ENCODE measurements at places on chromosomes 11 and 22. TPM values are rescaled to one million over a fixed set of nuclear protein-coding genes. Genes with fewer than 3 reads are reported as not detected.

DNA sequence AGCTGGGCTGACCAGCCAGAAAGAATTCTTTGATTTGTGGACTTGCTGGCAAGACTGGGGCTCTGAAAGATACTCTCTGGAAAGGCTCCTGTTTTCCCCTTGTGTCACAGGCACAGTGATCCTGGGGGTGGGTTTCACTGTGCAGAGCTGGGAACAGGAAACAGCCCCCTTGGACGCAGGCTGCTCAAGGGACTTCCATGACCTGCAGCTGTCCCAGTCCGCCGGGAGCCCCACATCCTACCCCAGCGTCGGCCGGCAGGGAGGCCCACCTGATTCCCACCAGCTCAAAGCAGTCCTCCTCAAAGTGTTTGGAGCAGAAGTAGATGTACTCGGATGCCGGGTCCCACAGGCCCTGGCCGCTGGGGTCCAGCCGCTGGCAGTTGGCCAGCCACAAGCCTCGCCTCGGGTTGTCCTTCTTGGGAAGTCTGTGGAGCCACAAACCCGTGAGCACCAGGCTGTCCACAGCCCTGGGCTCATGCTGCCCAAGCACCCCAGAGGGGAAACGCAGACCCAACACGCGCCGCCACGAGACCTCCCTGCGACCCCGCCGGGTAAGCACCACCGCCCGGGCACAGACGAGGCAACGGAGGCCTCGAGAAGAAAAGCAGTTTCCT lies 824 bp downstream of the THAP7 start:
- no peaks in the 10 kb centered on the region for H3K36me3 ChIP-seq
- H3K27ac ChIP-seq = peak overlapping the region; percentile 99
- no peak for DNase-seq
- peaks cover 31% of the 10 kb centered on the region for H3K4me1 ChIP-seq
- H3K27me3 ChIP-seq = no peaks in the 10 kb centered on the region
- H3K4me3 ChIP-seq = peak overlapping the region; percentile 89

DNA sequence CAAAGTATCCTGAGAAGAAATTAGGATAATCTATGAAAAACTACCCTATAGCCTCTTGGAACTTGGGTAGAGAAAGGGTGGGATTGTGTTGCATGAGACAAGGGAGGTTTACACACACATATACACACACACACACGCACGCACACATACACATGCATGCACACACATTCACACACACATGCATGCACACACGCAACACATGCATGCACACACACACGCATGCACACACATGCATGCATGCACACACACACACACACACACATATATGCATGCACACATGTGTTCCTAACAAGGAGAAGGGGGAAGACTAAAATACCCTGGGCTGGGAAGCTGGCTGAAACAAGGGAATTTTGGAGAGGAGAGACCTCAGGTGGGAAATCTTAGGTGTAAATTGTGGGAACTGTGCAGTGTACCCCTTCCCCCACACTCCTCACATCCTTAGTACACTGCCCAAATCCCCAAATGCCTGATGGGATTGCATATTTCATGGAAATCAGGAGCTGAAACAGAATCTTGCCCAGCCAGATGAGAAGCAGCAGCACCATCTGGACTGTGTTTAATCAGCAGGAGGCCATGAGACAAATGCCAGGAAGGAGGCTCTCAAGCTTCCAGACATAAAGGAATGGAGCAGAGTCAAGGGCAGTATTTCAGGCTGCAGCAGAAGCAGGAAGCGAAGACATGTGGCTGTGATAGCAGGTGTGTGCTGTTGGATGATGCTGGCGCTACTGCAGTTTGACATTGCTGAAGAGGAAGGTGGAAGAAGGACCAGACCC lies 14.6 kb upstream of the POLD3 start:
- H3K27ac ChIP-seq = no peak overlapping the region
- DNase-seq = no peak
- no peaks in the 10 kb centered on the region for H3K27me3 ChIP-seq
- no peak overlapping the region for H3K4me3 ChIP-seq
- H3K36me3 ChIP-seq = no peaks in the 10 kb centered on the region

GRCh38 chr11:33383075-33383919 lies 126.1 kb downstream of the HIPK3 start:
- H3K4me3 ChIP-seq = no peak overlapping the region
- H3K4me1 ChIP-seq = no peaks in the 10 kb centered on the region
- H3K36me3 ChIP-seq = no peaks in the 10 kb centered on the region
- no peak for DNase-seq

DNA sequence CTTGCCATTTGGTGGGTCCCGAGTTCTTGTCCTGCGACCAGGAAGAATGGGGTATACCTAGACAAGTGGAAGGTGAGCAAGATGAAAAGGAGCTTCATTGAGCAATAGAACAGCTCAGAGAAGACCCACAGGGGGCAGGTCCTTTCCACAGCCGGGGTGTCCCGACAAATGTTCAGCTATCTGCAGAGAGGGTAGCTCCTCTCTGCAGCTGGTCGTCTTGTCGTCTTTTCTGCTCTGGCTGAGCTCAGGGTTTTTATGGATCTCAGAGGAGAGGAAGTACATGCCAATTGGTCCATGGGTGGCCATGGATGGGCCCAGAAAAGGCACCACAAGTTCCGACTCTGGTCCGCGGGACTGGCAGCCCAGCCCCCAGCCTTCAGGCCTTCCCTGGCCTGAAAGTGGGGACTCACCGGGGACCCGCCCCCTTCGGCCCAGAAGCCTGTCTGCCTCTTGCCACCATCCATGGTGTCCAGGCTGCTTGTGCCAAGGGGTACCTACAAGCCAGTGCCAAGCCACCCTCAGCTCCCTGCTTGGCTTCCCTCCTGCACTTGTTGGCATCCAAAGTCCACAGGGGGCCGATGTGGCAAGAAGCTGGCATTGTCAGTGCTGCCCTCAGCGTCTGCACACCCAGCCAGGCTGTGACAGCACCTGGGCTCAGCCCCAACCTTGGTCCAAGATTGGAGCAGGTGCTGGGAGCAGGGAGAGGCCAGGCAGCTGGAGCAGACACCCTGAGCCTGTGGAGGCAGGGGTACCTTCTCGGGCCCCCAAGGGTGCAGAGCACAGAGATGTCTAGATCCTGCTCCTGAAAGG lies 438.9 kb downstream of the TBC1D22A start:
- DNase-seq = no peak
- no peaks in the 10 kb centered on the region for H3K4me1 ChIP-seq
- no peak overlapping the region for H3K4me3 ChIP-seq
- H3K36me3 ChIP-seq = peaks cover 13% of the 10 kb centered on the region

GRCh38 chr11:45217991-45218390 lies 68.2 kb downstream of the SYT13 start:
- no peaks in the 10 kb centered on the region for H3K27me3 ChIP-seq
- H3K36me3 ChIP-seq = peaks cover 45% of the 10 kb centered on the region
- no peak for DNase-seq
- H3K4me3 ChIP-seq = no peak overlapping the region
- H3K4me1 ChIP-seq = peaks cover 5% of the 10 kb centered on the region

DNA sequence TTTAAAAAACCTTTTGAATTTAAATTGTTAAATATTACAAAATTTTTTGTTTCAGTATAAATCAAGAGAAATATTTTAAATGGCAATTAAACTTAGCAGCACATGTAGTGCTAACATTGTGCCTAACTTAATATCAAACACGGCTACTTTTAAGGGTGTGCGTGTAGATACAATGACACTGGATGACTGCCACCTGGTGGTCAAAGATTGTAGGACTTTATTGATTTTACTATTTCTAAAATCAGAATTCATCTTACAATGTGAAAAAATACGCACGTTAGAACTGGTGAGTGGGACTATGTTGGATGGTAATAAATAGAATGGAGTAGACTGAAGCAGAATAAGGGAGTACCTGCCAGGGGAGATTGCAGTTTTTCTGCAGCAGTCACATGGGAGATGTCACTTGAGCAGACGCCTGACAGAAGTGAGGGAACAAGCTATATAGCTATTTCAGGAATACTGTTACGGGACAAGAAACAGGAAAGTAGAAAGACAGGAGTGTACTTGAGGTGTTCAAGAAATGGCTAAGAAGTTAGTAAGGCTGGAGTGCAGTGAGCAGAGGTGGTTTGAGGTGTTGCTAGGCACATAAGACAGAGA lies 52.9 kb downstream of the UVRAG start:
- H3K4me3 ChIP-seq = no peak overlapping the region
- H3K4me1 ChIP-seq = peaks cover 29% of the 10 kb centered on the region
- no peaks in the 10 kb centered on the region for H3K27me3 ChIP-seq
- peak overlapping the region; percentile 4 for H3K27ac ChIP-seq
- DNase-seq = no peak
- peaks cover 3% of the 10 kb centered on the region for H3K36me3 ChIP-seq

DNA sequence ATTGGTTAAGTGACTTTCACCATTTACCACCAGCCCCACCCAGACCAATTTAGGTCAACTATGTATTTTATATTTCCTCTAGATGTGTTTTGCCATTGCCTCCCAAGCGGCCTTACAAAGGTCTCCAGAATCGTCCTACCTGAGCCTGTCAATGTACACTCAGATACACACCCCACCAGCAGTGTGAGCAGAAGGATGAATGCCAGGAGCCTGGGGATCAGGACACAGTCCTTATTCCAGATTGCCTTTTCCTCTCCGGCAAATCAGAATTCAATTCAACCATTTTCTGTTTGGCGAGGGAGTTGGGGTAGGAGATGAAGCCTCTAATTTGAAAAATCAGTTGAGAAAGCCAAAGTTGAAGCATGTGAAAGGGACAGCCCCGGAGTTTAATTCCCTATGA lies 35.4 kb upstream of the CRTAM start:
- H3K36me3 ChIP-seq = peaks cover 3% of the 10 kb centered on the region
- H3K4me1 ChIP-seq = peaks cover 26% of the 10 kb centered on the region
- H3K4me3 ChIP-seq = no peak overlapping the region
- no peak overlapping the region for H3K27ac ChIP-seq
- no peaks in the 10 kb centered on the region for H3K27me3 ChIP-seq
- no peak for DNase-seq

DNA sequence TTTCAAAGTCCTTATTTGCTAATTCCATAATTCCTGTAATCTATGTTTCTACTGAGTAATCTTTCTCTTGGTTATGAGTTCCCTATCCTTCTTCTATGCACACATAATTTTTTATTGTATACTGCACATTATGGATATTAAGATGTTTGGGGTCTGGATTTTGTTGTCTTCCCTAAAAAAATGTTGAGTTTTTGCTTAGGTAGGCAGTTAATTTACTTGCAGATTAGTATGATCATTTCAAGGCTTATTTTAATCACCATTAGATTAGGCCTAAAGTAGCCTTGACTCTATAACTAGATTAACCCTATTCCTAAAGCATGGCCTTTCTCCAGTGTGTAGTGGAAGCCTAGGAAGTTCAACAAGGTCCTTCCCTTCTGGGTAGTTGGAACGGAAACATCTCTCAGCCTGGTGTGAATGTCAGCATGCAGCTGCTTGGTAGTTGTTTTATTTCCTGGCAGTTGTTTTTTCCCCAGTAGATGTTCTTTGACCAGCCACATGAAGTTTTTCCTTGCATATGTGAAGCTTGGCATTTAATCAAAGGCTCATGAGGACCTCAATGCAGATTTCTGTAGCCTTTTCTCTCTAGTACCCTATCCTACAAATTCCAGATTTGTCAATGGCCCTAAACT lies 419.3 kb upstream of the NARS2 start:
- no peak for DNase-seq
- no peak overlapping the region for H3K27ac ChIP-seq
- no peak overlapping the region for H3K4me3 ChIP-seq
- H3K36me3 ChIP-seq = peaks cover 12% of the 10 kb centered on the region
- H3K4me1 ChIP-seq = peaks cover 22% of the 10 kb centered on the region
- no peaks in the 10 kb centered on the region for H3K27me3 ChIP-seq

GRCh38 chr11:133570376-133570775 lies 38.1 kb upstream of the OPCML start:
- peaks cover 73% of the 10 kb centered on the region for H3K27me3 ChIP-seq
- H3K27ac ChIP-seq = no peak overlapping the region
- peaks cover 2% of the 10 kb centered on the region for H3K4me1 ChIP-seq
- H3K4me3 ChIP-seq = no peak overlapping the region

The RIBC2 gene
- total RNA-seq = 2.5 TPM

The KRTAP5-7 gene
- 0.25 TPM for total RNA-seq

The CALCA gene
- total RNA-seq = not detected
